NCI-H1930 (cell line): ENCODE measurements at places on chromosomes 4 and X.
A peak's percentile ranks its signal among the peaks of the same experiment; 100 is the strongest.

- no peak for DNase-seq
These were observed 152.3 kb downstream of the RAB28 start for GRCh38 chr4:13331827-13332226.

DNA sequence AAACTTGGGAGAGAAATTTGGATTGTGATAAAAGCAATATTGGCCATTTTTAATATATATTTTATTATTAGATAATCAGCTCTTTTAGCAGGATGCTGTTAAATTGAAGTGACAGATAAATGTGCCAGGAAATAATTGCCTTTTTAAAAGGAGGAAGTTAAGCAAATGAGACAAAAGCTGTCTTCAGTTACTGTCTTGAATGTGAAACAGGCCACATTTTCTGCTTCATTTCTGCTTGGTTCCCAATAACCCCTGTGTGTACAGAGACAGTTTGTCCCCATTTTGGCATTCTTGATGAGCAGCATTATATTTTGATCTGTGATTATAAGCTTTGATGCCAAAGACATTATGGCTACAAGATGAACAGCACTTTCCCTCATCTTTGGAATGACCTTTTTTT, 953 bp downstream of the EPGN start:
- DNase-seq = no peak

DNA sequence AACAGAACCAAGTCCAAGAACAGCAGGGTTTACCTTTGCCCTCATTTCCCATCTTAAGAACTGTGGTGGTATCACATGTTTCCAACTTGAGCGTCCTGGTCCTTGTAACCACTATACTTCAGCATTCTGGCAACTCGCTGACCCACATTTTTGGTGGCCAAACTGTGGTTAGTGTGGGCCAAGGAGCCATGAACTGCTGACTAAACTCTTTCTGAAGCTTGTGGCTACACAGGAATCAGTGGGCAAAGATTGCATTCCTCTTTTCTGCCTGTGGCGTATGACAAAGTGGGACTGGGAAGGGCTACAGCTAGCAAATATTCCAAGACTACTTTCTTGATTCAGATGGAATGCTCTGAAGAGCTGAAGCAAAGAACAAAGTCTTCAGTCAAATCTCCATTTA, 106.3 kb upstream of the MID1 start:
- DNase-seq = no peak

DNA sequence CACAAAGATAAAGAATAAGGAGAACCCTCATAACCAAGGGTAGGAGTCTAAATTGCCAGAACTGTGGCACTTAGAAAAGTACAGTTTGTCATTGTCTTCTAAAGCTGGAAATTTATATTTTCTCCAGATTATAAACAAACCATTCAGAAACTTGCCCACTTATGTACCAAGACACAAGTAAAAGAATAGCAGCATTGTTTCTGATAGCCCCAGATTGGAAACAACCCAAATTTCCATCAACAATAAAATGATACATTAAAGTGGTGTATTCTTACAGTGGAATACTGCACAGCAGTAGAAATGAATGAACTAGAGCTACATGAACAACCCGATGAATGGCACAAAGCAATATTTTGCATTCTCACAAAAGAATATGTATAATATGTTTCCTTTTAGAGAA, 63.1 kb upstream of the PDHA1 start:
- peak; percentile 37 for DNase-seq

DNA sequence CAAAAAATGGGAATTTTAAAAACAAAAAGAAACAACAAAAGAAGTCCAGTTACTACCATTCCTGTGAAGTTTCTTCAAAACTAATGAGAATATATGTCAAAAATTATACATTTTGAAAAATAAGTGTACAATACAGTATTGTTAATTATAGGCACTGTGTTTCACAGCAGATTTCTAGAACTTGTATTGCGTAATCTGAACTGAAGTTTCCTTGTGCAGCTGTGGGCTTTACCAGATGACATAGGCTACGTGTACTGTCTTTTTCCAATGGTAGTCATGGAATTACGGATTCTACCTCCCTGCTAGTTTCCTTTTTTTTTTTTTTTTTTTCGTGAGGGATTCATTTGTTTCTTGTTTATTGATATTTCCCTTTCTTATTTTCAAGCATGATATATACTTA, 113.8 kb upstream of the GABRA2 start:
- DNase-seq = no peak

DNA sequence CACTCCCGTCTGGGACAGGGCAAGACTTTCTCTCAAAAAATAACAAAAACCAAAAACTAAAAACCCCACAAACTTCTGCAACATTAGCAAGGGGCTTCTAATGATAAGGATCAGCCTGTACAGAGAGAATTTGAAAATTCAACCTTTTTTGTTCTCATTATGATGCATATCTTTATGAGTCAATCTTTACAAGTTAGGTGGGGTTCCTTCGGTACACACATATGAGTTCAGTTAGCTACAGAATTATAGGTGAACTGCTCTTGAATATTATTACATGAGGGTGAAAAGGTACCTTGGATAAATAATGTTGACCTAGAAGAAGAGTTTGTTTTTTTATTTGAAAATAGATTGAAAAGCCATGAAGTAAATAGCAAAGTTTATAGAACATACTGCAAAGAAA, 252.7 kb downstream of the UNC5C start:
- DNase-seq = no peak

GRCh38 chr4:3476341-3476747, 13.2 kb downstream of the DOK7 start:
- DNase-seq = no peak

GRCh38 chr4:1851575-1852410, 4.2 kb downstream of the LETM1 start:
- no peak for DNase-seq
